Activated CD8-positive, alpha-beta memory T cell treated with anti-CD3 and anti-CD28 coated beads for 1 hour (primary cell): ENCODE measurements at places on chromosomes 3 and 15.

GRCh38 chr15:70254311-70254869 is 156.7 kb upstream of the TLE3 start:
- DNase-seq = no peak

GRCh38 chr15:70238917-70239316 is 141.2 kb upstream of the TLE3 start:
- no peak for DNase-seq

DNA sequence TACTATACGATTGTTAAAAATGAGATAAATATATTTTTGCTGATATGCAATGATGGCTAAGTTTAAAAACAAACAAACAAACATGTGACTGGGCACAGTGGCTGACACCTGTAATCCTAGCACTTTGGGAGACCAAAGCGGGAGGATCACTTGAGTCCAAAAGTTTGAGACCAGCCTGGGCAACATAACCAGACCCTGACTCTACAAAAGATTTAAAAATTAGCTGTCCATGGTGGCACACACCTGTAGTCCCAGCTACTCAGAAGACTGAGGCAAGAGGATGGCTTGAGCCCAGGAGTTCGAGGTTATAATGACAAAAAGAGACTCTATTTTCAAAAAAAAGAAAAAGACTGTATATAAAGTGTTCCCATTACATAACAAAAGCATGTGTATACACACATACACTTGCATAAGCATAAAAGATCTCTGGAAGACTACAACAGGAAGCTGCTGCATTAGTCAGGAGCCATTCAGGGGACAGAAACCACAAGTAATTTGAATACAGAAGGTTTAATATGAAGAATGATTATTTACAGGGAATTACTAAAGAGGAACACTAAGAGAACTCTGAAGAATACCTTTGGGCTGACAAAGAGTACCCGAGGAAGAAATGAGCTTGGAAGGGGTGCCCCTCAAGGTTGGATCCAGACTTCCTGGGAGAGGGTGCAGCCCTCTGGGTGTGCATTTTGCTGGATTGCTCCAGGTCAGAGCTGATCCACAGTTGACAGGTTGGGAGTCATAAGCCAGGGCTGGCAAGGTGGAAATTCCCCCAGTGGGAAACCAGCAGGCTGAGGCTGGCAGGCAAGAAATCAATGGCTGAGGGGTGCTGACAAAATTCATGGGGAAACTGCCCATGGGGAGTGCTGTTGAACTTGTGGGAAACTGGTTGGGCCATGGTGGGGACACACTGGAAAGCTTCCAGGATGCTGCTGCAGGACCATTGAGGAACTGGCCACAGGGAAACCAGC is 9.3 kb upstream of the TM4SF18 start:
- no peak for DNase-seq

- no peak for DNase-seq
Measured at GRCh38 chr3:190265126-190265525, 57.1 kb downstream of the CLDN1 start.

GRCh38 chr3:28949580-28949979 is 331.3 kb upstream of the RBMS3 start:
- no peak for DNase-seq

GRCh38 chr15:63876085-63876662 is 42.4 kb upstream of the HERC1 start:
- no peak for DNase-seq
